ENCODE measurements at places on chromosomes 5 and 9.

DNA sequence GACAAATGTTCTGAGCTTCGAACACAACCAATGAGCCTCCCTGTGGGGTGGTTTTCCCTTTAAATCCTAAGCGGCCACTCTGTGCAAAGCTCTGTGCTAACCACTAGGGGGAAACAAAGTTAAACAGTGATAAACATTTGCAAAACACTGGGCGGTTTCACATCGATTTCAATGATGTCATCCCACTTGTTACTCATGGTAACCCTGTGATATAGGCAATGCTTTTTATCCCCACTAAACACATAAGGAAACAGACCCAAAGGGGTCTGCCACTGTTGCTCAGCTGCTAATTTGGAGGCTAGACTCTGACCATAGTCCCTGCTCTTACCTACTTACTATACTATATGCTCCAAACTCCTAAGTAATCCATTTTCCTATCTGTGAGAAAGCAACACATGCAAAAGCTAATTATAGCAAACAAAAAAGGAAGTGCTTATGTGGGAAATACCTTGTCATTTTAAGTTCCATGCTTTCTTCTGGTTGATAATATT lies 57.3 kb downstream of the PTPN3 start:
- DNase-seq = peak; percentile 72

DNA sequence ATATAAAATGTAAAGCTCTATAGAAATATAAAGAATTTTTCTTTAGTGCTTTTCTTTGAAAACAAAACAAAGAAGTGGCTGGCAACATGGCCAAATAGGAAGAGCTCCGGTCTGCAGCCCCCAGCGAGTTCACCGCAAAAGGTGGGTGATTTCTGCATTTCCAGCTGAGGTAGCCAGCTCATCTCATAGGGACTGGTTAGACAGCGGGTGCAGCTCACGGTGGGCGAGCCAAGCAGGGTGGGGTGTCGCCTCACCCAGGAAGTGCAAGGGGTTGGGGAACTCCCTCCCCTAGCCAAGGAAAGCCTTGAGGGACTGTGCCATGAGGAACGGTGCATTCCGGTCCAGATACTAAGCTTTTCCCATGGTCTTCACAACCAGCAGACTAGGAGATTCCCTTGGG lies 21.0 kb upstream of the TIMD4 start:
- DNase-seq = no peak

DNA sequence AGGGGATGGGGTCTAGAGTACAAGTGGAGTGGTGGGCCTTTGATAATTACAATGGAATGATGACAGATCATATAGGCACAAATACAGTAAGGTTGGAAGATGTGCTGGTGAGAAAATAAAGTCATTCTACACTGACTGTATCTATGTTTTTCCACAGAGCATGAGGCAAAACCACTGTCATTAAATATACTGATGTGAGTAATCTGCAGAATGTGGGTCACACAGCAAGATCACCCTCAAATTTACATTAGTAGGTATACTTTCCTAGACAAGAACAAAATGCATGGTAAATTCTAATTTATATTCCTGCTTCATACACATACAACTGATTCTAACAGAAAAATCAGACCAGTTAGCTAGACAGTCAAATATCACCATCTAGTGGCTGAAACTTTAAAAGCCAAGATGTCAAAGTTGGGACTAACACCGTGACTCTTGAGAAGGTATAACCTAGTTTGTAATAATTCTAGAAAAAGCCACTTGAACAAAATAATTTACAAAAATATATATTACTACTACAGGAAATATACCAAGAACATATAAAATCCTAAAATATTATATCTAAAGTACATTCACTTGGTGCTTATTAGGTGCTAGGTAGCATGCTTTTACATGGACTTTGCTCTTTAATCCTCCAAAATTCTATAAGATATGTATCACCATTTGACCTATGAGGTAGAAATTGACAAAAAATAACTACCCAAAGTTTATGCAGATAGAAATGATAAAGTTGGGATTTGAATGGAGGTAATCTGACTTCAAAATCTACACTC lies 19.5 kb downstream of the TTC33 start:
- peak; percentile 74 for DNase-seq

GRCh38 chr5:37831821-37832534 lies 7.9 kb downstream of the GDNF start:
- DNase-seq = no peak

DNA sequence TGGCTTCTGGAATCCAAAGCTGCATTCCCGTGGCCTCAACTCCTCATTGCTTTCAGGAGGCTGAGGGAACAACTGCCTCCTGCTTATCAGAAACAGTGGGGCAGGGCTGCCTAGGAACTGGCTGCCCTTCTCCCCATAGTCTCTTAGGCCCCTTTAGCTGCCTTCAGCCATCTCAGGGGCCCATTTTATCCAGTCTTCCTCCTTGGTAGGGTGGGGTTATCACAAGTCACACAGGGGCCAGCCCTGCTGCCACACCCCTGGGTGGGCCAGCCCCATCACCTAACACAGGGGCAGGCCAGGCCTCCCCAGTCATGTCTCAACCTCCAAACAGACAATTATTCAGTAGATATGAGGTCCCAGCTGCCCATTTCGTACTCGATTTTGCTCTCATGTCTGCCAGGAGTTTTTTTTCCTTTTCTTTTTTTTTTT lies 3.9 kb downstream of the ALAD start:
- DNase-seq = peak; percentile 98

GRCh38 chr5:179599973-179600372 lies 23.5 kb downstream of the HNRNPH1 start:
- no peak for DNase-seq

- DNase-seq = no peak
Observed at GRCh38 chr9:130041648-130042405, 1.2 kb downstream of the FNBP1 start.

DNA sequence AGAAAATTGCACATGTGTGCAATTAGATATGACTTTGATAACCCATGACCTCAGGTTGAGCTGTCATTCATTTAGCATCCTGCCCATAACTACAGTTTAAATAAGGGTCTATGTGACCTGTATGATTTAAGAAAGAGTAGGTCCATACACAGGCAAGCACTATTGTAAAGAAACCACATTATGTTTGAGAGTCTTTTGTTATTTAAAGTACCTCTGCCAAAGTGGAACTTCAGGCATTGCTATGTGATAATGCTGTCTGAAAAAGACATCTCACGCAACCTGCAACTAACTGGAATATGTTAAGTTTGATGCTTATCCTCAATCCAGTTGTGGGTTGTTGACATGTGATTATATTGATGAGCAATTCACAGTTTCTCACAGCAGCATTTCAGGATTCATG lies 317.0 kb downstream of the TMEM161B start:
- DNase-seq = no peak

GRCh38 chr5:61256474-61256873 lies 75.6 kb upstream of the ZSWIM6 start:
- no peak for DNase-seq

DNA sequence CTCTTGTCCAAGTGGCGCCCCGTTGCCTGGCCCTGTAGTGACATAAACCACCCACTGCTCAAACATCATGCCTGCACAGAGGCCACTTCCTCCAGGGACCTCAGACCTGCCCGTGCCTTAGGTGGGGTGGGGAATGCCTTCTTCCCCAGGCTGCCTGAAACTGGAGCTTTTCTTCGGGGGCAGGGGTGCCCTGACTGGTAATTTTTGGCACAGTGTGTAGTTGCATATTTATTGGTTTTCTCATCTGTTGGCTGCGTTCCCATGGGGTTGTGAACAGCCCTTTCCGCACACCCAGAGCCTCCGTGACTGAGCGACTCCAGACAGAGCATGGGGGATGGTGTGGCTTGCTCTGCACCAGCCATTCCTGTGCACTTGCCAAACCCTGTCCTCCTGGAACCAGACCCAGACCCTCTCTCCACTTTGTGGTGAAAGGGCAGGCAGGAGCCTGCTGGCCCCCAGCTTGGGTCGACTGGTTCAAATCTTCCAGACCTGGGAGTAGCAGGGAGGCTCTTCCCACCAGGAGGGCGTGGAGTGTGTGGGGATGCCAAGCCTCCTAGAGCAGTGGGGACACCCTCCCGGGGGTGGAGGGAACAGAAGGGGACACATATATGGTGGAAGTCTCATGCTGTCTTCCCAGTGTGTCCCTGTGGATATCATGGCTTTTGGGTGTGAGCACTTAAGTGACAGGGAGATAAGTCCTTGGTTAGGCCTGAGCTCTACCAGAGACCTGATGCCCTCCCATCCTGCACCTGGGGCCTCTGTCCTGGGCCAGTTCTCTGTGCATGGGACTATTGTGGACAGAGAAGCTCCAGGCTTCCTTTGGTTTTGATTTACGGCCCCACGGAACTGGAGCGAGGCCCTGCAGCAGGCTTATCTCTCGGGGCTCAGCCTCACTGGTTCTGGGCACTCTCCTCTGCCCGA lies 39.6 kb downstream of the WNK2 start:
- no peak for DNase-seq

GRCh38 chr5:76406673-76407072 lies 3.6 kb downstream of the IQGAP2 start:
- DNase-seq = peak; percentile 46

DNA sequence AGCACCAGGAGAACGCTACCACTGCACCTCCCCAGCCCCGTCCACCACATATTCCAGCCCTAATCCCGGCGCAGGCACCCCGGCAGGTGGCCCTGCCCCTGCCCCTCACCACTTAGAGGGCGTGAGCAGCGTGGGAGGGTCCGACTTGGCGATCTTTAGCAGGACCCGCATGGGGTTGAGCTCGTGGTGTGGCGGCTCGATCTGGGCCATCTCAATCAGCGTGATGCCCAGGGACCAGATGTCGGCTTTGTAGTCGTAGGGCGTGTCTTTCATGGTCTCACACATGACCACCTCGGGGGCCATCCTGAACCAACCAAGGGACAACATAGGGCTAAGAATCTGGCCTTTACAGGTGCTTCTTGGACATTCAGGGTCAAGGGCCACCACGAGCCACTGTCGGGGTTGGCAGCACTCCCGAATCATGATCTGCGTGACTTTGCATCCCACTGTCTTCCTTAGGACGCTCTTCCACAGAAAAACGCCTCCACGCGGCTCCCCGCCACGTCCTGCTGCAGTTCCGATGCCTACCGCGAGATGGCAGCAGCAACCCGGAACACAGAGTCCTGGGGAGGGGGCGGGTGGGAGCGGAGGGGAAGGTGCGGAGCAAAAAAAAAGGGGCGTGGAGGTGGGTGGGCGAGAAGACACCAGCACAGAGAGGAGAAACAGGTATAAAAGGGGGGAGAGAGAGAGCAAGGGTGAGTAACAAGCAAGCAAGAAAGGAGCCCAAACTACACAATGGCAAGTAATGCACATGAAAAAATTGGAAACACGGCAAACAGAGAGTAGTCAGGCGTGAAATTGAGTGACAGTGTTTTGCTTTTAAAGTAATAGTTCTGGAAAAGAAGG lies 81.3 kb downstream of the STK10 start:
- peak; percentile 41 for DNase-seq

GRCh38 chr9:132787748-132788159 lies 90.3 kb downstream of the AK8 start:
- no peak for DNase-seq

DNA sequence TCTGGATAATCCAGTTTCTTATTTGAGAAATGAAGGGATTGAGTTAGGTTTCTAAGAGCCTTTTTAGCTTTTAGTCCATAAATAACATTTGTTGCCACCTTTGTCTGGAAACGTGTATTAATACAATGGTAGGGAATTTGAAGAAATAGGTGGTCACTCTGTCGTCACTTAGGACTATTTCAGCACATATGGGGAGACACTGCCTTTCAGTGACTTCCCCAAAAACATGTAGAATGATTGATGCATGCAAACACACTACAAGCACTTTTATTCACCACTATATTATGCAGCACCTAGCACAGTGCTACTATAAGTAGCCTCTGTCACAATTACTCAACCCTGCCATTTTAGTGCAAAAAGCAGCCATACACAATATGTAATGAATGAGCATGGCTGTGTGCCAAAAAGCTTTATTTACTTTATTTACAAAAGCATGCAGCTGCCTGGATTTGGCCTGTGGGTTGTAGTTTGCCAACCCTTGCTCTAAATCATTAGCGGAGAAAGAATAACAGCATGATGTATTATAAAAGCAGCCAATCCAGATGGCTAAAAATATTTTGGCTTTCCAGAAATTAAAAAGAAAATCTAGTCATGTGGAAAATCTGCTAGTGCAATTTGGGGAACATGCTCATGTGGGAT lies 154.2 kb upstream of the HMHB1 start:
- DNase-seq = no peak

GRCh38 chr9:78575771-78576170 lies 278.8 kb downstream of the PSAT1 start:
- no peak for DNase-seq

- DNase-seq = no peak
Observed at GRCh38 chr5:150251504-150251903, 38.1 kb downstream of the CAMK2A start.

GRCh38 chr9:35736201-35736633 lies 3.8 kb downstream of the CREB3 start:
- peak; percentile 87 for DNase-seq

DNA sequence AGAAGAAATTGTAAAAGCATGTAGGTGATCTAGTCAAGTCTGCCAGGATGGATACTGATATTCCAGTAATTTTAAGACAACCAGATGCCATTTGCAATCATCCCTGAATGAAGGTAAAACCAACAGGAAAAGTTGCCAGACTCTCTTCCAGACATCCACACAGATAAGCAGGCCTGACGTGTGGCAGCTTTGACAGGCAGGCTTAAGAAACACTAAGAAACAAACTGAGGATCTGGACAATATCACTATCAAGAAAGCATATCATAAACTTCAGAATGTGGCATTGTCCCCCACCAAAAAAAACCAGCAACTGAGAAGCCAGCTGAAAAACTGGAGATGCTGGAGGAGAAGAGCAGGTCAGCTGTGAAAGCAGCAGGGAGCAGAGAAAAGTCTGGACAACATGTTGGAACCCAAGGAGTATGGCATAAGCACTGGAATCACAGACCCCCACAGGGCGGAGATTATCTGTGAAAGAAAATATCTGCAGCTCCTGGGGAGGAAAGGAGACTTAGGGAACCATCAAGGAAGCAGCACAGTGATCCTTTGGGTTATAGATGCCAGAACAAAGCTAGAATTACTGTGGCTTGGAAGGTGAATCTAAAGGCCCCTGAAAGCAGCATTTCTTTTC lies 307.0 kb downstream of the CWC27 start:
- no peak for DNase-seq

DNA sequence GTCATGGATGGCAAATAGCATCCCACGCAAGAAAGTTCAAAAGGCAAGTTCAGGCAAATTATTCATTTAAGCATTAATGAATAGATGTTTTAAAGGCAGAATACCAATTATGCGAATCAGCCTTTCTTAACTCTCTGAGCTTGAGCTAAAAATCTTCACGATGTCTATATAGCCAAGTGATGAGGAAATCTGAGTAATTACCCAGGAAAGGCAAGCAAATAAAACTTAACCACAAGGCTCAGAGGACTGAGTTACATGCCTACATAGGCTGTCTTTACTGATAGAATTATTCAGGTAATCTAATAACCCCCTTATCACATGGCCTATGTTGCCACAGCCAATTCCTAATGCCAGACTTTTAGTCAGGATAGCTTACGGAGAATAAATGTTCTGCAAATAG lies 120.8 kb upstream of the MTAP start:
- DNase-seq = no peak

GRCh38 chr5:174287761-174288160 lies 242.3 kb downstream of the NSG2 start:
- no peak for DNase-seq

GRCh38 chr5:37197340-37198050 lies 51.7 kb downstream of the CPLANE1 start:
- no peak for DNase-seq

Measured in hematopoietic multipotent progenitor cell treated with erythropoietin and hydrocortisone succinate and interleukin-3 and kit ligand, for 8 days (in vitro differentiated cells).